ENCODE measurements at places on chromosomes 4 and X. TPM values are rescaled to one million over a fixed set of nuclear protein-coding genes. Genes with fewer than 3 reads are reported as not detected.

DNA sequence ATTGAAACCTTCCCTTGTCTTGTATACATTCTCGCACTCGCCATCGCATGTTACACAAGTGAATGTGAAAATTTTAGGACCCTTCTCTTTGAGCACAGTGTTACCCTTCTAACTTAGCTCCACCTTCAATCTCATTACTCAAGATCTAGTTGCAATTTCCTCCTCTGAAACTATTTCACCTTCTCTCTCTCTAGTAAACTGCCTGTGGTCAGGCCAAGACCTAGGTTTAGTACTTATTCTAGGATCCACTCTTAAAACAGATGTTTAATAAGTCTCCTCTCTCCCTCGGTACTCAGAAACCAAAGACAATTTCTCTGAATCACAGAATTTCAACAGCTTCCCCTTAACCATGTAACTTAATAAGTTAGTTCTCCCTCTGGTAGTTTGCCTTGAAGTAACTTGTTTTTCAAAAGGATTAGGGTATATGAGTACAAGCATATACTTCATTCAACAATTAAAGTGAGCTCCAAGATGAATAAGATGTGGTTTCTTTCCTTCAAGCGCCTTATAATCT lies 156.0 kb downstream of the SH3KBP1 start:
- no peak for DNase-seq

GRCh38 chr4:182215148-182215547 lies 28.1 kb upstream of the TENM3 start:
- DNase-seq = no peak

- no peak for DNase-seq
Observed at GRCh38 chrX:953879-954482, 258.5 kb downstream of the CRLF2 start.

- DNase-seq = no peak
Observed at GRCh38 chrX:39406799-39407198, 605.5 kb downstream of the MID1IP1 start.

NLGN3 gene
- total RNA-seq = 1.4 TPM

- DNase-seq = no peak
Observed at GRCh38 chr4:182306792-182307507, 63.7 kb downstream of the TENM3 start.

DNA sequence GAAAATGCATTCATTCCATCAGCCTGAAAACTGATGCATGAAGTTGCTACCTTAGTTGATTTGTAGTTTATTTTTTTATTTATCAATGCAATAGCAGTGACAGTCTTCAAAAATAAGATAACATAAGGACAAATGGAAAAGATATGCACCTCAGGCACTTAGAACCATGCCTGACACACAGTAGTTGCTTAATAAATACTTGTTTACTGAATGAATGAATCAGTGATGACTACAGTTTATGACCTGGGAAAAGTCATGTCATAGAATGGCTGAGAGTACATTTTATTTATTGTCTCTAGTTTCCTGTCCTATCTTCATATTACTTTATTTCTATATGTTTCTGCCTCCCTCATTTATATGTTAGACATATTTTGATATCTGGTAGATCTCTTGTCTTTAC lies 171.8 kb downstream of the TLL1 start:
- no peak for DNase-seq

CLIC2 gene
- 11.0 TPM for total RNA-seq

GRCh38 chr4:25621027-25621930 lies 34.4 kb upstream of the SLC34A2 start:
- DNase-seq = no peak

DOK7 gene
- total RNA-seq = 0.99 TPM

DNA sequence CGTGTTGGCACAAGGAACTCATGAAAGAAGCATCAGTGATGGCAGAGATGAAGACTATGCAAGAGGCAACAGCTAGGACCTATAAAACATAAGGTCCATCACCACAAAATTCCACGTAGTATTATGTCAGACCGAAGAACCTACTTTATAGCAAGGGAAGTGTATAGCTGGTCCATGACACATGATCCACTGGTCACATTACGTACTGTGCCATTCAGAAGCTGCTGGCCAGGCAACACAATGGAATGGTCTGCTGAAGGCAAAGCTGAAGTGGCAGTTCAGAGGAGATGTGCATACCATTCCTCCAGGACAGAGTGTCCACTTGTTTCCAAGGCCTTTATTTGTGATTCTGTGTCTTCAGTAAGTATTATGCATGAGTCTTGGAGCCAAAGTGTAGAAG lies 215.5 kb upstream of the UGT8 start:
- no peak for DNase-seq

DDIT4L gene
- total RNA-seq = 8.5 TPM

DNA sequence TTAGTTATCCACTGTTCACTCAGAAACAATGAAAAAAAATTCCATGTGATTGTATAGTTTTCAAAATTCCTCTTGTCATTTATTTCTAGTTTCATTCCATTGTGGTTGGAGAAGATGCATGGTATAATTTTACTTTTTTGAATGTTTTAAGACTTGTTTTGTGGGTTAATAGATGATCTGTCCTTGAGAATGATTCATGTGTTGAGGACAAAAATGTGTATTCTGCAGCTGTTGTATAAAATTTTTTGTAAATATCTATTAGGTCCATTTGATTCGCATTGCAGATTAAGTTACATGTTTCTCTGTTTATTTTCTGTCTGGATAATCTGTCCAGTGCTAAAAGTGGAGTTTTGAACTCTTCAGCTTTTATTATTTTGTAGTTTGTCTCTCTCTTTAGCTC lies 65.4 kb downstream of the RTL3 start:
- DNase-seq = no peak

DNA sequence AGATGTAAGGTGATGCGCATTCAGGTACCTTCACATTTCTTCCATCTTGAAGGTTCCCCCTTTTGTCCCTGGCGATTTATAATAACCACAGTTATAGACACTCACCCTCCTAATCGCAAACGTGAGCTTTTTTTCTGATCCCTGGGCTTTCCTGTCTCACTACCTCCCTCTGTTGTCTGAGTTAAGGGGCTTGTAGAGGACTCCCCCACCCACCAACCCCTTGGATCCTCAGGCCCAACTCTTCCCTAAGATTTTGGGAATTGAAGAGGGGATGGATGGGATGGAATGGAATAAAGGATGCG lies 1.4 kb downstream of the CNKSR2 start:
- no peak for DNase-seq

DNA sequence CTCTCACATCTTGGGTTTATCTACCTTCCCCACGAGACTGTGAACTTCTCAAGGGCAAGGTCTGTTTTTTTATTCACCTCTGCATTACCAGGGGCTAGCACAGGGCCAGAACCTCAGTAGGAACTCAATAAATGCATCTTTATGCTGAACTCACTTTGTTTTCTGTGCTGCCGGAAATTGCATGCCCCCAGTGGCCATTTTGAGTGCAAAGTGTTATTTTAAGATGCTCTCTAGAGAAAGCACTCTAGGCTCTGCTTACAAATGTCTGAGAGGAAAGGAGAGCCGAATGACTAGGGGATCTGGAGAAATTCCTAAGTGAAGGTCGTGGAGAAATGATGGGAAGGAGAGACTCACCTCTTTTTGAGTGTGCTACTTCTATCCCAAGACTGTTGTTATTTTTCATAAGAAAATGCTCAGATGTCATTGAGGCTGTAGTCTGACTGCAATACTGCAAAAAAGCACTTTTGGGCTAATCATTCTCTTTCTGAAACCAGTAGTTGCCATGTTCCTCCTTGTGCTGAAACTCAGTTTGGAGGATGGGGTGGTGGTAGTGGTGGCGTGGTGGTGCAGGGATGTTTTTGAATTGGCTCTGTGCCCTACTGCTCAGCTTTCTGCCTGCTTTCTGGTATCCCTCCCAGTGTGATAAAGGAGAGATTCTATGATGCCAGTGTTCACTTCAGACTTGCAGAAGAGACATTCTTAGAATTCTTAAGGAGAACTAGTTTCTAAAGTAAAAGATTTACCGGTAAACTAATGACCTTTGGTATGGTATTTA lies 41.3 kb downstream of the DOCK11 start:
- peak; percentile 3 for DNase-seq

DNA sequence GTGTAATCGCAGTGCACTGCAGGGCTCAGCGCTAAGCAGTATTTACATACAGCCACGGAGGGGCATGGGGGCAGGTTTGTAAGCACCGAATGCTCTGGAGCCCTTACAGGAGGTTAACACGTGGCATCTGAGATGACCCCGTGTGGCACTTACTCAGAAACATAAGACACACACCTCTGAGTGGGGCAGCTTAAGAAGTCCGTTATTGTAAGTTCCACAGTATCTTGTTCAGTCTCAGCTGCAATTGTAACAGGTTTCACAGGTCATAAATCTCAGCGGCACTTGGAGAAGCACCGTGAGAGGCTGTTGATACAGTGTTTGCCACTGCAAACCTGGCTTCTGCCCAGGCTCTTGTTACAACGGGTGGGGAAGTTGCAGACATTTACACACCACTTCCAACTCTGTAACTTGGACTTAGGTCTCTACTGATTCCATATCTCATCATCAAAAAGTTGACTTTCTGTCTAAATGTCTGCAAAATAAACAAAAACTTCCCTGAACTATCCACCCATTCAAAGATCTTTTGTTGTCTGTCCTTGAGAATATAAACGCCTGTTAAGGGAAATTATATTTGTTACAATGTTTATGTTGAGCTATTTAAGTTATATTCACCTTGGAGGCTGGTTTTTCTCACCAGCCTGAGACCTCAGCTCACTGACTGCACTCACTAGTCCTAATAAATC lies 10.3 kb downstream of the CPLX1 start:
- no peak for DNase-seq

DNA sequence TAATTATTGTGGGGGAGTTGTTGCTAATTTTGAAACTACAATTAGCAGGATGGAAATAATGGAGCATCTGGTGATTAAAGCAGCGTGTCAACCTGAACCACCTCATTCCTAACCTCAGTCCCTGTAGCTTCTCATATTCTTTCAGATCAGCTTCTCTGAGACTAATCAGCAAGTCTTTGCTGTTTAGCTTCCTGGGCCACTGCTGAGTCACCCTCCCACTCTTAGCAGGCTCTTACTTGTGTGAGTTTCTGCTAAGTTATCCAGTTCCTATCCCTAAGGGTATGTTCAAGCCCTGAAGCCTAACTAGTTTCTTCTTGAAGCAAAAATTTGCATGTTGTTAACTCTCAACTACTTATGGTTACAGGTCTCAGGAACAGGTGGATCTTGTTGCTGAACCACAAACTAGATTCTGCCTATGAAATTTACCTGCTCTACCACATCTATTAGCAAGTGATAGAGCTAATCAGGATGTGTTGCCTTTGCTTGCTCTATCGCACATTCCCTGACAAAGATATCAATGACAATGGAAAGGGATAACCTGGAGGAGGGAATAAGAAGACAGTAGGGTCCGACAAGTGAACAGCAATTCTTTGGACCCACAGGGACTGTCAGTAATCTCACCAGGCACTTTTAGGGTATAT lies 134.2 kb downstream of the EIF4E start:
- DNase-seq = no peak

NSDHL gene
- total RNA-seq = 11.3 TPM

DNA sequence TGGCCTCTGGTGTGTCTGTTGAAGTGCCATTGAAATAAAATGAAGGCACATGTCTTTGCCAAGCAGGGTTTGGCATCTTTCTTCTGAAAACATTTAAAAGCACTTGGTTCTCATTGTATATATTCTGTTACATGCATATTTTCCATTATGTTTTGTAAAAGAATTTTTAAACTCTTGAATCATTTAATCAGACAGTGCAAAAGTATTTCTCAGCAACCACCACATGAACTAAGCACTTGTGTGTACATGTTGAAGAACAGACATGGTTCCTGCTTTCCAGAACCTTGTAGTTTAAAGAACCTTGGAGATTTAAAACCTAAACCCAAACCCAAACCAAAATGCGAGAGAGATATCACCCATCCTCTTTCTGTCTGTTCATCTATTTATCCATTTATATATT lies 220.3 kb upstream of the GIMD1 start:
- peak; percentile 41 for DNase-seq

CDX4 gene
- not detected for total RNA-seq

ZNF827 gene
- 15.6 TPM for total RNA-seq

KLKB1 gene
- 0.20 TPM for total RNA-seq

- DNase-seq = no peak
Observed at GRCh38 chr4:78756776-78757175, 19.4 kb upstream of the BMP2K start.

GATA1 gene
- total RNA-seq = 1.1 TPM
